Neural crest cell (in vitro differentiated cells): ENCODE measurements at places on chromosomes 7 and 10.

- no peak for DNase-seq
Measured at GRCh38 chr7:27175626-27176523, 1.8 kb upstream of the HOXA10 start.

GRCh38 chr10:114131094-114131493 is 42.9 kb downstream of the CCDC186 start:
- DNase-seq: no peak

DNA sequence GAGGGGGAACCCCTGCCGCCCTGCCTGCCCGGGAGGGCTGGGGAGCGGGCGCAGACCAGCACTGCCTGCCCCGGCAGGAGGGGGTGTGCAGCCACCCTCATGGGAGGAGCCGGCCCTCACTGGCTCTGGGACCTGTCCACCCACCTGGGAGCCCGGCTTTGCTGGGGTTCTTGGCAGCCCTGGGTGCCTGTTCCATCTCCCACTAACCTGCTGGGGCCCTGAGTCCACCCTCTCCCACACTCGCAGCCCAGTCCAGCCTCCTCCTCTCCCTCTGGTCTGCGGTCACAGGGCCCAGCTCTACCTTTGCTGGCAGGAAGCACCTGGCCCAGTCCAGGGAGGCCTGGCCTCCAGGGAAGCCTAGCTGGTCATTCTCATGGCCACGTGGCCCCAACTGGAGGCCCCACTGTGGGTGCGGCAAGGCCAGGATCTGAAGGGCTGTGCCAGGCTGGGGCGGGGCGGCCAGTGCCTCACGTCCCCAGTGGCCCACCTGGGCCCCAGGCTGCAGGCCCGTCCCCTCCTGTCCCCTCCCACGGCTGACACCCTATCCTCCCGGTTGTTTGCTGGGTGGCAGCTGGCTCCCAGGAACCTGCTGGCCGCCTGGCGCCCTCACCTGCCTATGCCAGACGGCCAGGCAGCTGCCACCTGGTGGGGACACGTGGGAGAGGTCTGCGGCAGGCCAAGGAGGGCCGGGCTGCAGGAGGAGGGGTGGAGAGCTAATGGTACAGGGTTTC is at the start of gene TMEM184A:
Gene TMEM184A (minus strand): TSS at position 393 of the 731 bp plus-strand sequence. CDS start 721 bp downstream, outside the sequence.
- DNase-seq: no peak

GRCh38 chr10:9254353-9254752 is 1199.9 kb downstream of the GATA3 start:
- DNase-seq: no peak

- DNase-seq: no peak
Measured at GRCh38 chr7:120949393-120949911, 1.1 kb upstream of the ING3 start.

- peak; percentile 53 for DNase-seq
Measured at GRCh38 chr7:74092321-74092963, 8.8 kb downstream of the LIMK1 start.

- DNase-seq: no peak
Measured at GRCh38 chr10:125034675-125035074, 92.8 kb downstream of the ZRANB1 start.

- DNase-seq: no peak
Measured at GRCh38 chr10:50388181-50388580, 136.9 kb upstream of the ASAH2 start.

GRCh38 chr7:87056346-87056745 is 3.1 kb downstream of the ELAPOR2 start:
- no peak for DNase-seq

- no peak for DNase-seq
Measured at GRCh38 chr10:132392811-132393694, 3.9 kb upstream of the PWWP2B start.

- no peak for DNase-seq
Measured at GRCh38 chr10:103480521-103480920, 1.5 kb upstream of the CALHM3 start.

DNA sequence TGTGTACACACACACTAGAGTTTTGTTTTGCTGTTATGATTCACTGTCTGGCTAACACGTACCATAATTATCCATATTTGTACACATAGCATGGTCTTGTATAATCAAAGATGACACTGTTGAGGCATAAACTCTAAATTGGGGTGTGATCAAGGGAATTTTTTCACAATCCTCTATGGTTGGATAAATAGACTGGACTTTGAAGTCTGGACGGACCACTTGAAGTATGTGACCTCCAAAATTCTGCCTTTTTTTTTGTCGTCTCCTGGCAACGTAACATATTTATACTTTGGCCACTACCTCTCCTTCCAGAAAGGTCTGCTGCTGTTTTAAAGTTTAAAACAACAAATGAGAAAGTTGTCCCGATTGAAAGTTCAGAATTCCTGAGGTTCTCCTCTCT is 193.4 kb downstream of the CACNB2 start:
- DNase-seq: no peak

DNA sequence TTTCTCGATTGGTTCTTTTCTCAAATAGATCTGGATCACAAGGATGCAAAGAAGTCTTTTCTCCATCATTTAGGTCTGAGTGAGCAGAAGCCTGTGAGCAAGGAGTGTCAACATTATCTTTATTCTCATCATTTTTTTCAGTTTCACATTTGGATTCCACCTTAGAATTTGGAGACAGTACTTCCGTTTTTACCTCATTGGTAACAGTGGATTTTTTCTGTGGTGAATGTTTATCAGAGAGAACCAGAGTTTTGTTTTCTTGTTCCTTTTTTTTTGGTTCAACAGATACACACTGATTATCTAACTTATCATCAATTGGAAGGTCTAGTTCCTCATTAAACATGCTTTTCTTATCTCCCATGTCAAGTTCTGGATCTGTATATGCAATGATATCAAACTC is 151.3 kb downstream of the GALNT11 start:
- no peak for DNase-seq

- DNase-seq: no peak
Measured at GRCh38 chr7:17830206-17830605, 110.1 kb downstream of the SNX13 start.
